ENCODE measurements at places on chromosomes 7 and 10.

DNA sequence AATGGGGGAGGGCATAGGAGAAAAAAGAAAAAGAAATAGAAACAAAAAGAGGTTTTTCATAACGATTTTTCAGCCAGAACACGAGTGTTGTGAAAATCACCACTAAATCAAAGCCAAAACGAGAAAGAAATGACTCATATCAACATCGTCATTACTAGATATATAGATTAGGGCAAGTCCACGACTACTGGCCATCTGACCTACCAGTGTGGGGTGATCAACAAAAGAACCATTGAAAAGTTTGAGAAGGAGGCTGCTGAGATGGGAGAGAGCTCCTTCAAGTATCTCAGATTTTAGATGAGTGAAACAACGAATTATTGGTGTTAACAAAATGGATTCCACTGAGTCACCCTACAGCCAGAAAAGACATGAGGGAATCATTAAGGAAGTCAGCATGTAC lies 33.5 kb upstream of the ABCB5 start:
- no peak for DNase-seq

DNA sequence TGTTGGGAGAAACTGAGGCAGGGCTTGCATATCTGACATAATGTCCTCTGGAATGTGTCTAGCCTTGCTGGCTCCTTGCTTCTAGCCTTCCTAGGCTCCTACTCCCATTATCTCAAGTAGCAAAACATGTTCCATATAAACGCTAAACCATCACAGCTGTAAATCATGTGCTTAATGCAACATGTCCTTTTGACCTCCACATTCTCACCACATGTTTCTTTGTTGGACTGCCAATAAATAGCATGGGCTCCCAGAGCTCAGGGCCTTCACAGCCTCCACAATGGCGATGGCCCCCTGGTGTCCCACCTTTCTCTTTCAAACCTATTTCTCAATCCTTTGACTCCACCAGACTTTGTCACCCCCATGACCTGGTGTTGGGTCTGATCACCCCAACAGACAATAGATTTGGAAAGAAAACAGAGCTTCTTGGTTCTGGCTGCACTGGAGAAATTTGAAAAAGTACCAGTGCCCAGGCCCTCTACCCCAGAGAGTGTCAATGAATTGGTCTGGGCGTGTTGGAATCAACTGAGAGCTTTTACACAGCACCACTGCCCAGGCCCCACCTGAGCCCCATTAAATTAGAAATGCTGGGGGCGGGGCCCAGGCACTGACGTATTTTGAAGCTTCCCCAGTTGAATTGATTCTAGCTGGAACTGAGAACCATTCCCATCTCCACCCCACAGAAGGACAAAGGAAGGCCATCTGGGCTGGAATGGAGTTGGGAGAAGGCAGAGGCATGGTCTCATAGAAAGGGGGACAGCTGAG lies 41.3 kb upstream of the GGCT start:
- no peak for DNase-seq

DNA sequence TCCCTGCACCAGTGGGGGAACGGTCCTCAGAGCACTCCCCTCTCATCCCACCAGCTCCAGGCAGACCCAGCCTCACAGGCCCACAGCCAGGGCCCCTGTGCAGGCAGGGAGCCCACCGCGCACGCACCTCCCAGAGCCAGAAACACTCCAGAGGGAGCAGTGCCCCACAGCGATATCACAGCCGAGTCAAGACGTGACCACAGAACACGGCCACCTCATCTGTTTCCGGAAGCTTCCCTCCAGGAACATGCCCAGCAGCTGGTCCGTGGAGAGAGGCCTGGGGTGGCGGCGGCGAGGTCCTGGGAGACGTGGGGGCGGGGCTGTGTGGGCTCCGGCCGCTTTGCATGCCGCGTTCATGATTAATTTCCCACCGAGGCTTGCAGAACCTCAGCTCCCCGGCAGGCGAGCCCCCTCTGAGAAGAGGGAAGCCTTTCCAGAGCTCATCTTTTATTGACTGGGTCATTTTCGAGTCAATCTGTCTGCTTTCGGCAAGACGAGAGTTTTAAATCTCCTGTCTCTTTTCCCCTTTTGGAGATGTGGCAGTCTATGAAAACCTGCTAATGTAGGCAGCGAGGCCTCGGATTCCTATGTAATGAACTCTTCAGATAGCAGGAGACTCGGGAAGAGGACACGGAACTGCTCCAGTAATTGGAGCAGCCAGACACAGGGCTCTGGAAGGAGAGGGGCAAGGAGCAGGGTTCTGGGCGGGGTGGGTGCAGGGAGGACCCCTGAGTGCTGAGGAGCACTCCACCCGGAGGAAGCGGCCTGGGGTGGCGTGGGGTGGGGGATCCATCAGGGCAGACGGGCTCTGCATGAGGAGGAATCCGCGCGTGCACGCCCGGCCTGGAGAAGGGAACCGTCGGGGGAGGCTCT lies 242.8 kb downstream of the ELFN1 start:
- no peak for DNase-seq

DNA sequence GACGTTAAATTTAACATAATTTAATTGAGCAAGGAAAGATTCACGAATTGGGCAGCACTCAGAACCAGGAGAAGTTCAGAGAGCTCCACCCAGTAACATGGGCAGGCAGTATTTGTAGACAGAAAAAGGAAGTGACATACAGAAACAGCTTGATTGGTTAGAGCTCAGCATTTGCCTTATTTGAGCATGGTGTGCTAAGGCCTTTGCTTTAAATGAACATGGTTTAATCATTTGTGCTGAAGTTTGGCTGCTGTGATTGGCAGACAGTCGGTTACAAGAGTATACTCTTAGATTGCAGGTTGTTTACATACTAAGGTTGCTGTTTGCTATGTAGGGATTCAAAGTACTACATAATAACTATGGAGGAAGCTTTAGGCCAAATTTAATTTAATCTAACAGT lies 199.2 kb downstream of the MALRD1 start:
- no peak for DNase-seq

DNA sequence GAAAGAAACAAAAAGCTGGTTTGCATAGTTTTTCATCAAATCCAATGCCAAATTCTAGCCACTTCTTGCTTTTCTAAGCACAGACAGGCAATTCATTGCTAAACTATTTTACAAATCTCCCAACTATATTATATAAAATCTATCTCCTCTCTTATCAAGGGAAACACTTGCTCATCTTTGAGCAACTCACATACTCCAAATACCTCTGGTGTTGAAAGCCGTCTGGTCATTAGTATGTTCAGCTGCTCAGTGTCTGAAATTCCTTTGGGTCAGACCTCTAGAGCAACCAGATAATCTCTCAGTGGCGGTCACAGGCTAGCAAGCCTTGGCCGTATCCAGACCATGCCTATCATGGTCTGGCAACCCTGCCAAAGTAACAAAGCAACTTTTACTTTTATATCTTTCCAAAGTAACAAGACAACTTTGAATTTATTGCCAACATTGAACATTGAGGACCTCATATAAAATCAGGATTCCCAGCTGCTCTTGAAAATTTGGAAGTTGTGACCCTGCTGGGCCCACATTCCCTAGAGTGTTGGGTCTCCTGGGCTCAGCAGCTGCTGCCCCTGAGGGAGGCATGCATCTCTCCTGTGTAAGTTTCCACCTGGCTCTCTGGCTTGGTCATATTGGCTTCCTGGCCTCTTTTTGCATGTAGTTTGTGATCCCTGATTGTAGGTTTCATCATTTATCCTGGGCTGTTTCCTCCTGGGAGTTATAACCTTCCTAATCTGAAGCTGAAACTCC lies 56.8 kb upstream of the LANCL2 start:
- DNase-seq = no peak

DNA sequence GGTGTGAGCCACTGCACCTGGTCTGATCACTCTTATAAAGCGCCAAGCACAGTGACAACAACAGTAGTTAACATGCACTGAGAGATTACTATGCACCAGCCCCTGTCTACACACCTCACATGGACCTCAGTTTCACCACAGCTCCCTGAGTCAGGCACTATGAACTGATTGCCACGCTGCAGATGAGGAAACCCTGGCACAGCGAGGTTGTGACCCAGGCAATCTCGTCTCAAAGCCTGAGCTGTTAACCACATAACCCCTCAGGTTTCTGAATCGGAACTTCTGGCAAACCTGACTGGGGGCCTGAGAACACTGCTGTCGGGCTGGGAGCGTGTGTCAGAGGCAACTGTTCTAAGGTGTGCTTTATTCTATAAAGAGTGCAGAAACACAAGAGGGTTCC lies 150.8 kb downstream of the RNF216 start:
- peak; percentile 14 for DNase-seq

DNA sequence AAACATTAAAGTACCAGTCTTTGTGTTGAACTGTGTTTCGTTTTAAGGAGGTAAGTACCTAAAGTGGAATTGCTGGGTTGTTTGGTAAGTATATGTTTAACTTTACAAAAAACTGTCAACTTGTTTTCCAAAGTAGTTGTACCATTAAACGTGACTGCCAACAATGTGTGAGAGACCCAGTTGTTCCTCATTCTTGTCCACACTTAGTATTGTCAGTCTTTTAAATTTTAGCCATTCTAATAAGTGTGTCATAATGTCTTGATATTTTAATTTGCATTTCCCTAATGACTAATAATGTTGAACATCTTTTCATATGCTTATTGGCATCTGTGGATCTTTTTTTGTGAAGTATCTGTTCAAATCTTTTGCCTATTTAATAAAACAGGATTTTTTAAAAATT lies 74.3 kb downstream of the POLL start:
- DNase-seq = no peak

DNA sequence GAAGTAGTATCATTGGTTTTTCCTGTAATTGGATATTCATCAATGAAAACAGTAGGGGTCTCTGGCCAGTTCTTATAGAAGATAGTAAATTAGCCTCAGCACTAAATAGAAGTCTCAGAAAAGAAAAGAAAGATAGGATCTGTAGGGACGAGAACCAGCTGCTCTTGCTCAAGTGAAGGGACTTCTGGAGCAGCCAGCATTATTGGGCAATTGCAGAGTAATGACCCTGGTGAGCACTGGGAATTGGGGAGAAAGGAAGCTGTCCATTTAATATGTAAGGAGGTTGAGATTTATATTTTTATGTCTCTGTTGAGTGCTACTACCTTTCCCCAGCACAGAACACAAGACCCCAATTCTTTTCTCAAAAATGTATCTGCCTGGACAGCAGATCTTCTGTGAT lies 61.2 kb upstream of the WNT16 start:
- no peak for DNase-seq

GRCh38 chr10:27440478-27440877 lies 63.6 kb upstream of the RAB18 start:
- DNase-seq = no peak

DNA sequence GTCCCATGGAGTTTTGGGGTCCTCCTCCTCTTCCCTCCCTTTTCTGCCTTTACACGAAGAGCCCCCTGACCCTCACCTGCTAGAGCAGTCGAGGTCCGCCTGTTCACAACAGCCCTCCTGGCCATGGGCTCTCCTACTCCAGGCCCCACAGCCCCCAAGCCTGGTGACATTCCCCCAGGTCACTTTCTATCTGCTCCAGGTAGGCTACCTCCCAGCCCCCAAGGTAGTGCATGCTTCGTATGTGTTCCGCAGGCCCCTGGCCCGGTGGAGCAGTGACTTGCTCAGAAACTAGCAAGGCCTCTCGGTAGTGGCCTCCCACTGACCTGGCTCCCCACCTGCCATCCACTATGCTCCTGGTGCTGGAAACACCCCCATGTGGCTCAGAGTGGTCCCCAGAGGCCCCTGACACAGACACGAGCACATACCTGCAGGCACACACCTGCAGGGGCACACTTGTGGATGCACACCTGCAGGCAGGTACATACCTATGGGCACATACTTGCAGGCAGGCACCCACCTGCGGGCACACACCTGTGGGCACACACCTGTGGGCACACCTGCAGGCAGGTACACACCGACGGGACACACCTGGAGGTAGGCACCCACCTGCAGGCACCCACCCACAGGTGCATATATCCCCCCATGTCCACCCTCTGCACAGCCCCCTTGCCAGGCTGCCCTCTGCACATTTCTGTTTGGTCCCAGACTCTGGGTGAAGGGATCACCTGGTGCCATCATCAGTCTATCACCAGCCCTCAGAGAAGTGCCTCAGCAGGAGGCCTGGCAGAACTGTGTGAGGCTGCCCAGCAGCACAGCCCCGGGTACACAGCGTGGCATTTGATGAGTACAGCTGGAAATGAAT lies 322.5 kb downstream of the PTPRN2 start:
- DNase-seq = no peak

DNA sequence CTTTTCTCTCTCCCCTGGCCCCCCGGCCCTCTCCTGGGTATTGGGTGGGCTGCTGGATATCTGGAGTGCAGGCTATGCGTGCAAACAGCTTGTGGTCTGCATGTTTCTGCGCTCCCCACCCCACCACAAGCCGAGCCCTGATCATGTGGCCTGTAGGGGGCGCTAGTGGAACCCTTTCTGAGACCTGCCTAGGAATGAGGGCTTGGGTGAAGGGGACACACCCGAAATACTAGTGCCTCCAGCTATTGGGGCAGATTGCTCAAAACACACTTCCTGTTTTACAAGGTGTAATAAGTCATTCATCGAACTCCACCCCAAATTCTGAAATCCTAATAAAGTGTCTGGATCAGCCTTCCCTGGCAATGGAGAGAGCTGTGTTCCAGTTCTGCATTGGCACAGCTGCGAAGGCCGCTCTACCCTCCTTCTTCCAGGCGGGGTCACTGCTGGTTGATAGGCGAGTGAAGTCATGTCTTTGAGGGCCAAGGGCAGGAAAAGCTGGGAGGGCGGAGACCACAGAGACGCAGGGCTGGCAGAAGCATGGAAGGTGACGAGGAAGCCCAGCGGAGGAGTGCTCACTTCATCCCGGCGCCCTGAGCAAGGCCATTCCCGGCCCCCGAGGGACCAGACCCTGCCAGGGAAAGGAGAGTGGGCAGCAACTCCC lies 19.8 kb upstream of the PRRT4 start:
- DNase-seq = no peak

GRCh38 chr7:92747041-92747835 lies 89.1 kb downstream of the CDK6 start:
- DNase-seq = no peak

- DNase-seq = no peak
Measured at GRCh38 chr7:119783799-119784198, 489.2 kb upstream of the KCND2 start.

- no peak for DNase-seq
Measured at GRCh38 chr7:34596887-34597286, 61.1 kb upstream of the NPSR1 start.

GRCh38 chr7:158454631-158455030 lies 133.0 kb downstream of the PTPRN2 start:
- no peak for DNase-seq

- no peak for DNase-seq
Measured at GRCh38 chr7:35035511-35035961, 1.7 kb downstream of the DPY19L1 start.

GRCh38 chr7:26691406-26691805 lies 173.0 kb downstream of the SKAP2 start:
- no peak for DNase-seq

- DNase-seq = no peak
Measured at GRCh38 chr7:48992816-48993215, 68.5 kb downstream of the CDC14C start.

GRCh38 chr7:135886345-135887132 lies 90.6 kb downstream of the MTPN start:
- no peak for DNase-seq

DNA sequence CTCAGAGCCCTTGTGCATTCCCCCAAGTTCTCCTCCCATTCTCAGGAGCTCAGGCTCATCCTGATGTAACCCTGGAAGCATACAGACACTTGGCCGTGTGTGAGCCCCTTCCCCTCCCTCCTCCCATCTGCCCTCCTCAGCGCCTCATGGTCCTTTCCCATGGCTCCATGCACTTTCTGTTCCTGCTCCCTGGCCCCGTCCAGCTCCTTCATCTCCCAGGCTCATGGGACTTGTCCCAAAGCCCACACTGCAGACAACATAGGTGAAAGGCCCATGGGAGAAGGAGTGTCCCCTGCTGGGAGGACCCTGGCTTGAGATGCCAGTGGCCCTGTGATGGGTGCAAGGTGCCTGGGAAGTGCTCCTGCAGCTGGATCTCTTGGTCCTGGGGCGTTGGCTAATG lies 24.2 kb upstream of the SLC29A3 start:
- DNase-seq = no peak

Data from activated CD8-positive, alpha-beta memory T cell treated with anti-CD3 and anti-CD28 coated beads for 1 hour (primary cell).